Osteocyte (in vitro differentiated cells): ENCODE measurements at places on chromosomes 13 and 19. TPM values are rescaled to one million over a fixed set of nuclear protein-coding genes. Genes with fewer than 3 reads are reported as not detected.

DNA sequence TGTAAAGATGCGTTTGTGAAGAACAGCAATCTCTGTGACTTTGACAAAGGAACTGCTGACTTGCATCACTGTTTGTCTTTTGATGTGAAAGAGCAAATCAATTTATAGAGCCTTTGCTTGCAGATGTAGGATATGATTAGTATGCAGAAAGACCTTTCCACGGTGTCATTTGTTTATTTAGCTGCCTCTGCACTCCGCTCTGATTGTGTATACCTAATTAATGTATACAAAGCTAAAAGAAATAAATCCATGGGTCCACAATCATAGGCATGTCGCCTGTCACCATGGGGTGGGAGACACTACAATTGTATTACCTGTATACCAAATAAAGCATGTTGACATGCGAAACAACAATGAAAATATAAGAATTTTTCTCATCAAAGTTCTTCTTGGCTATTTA is 410.7 kb downstream of the MZT1 start:
- no peaks in the 10 kb centered on the region for H3K4me1 ChIP-seq
- DNase-seq, result no peak
- no peaks in the 10 kb centered on the region for H3K36me3 ChIP-seq
- H3K27ac ChIP-seq, result no peak overlapping the region
- H3K27me3 ChIP-seq, result peaks cover 19% of the 10 kb centered on the region

DNA sequence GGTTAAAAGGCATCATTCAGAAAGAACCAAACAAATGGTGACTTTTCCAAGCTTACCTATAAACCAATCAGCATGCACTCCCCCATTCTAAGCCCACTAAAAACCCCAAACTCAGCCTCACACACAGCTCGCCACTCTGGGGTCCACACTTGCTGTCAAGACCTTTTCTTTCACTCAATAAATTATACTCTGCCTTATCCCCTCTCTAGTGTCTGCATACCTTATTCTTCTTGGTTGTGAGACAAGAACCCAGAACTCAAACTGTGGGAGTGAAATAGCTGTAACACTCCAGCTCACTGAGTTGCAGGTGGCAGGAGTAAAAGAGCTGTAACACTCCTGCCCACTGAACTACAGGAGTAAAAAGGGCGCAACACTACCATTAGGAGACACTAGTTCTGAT is 559.0 kb downstream of the TBC1D4 start:
- no peaks in the 10 kb centered on the region for H3K4me1 ChIP-seq
- no peak overlapping the region for H3K27ac ChIP-seq
- peaks cover 2% of the 10 kb centered on the region for H3K36me3 ChIP-seq
- H3K4me3 ChIP-seq, result no peak overlapping the region
- DNase-seq, result no peak

DNA sequence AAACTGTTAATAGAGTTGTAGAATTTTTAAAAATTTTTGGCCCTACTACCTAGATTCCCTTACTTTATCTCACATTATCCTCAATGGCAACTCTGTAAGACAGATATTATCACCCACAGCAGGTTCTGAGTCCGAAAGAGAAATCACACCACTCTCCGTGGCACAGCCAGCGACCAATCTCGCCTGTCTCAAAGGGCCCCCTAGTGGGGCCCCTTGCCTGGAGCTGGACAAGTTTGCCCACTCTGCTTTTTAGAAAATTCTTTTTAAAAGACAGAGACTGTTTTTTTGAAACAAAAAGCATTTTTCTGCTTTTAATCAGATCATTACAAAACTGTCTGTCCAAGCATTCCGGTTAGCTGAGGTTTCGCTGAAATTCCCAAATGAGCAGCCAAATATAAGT is 21.7 kb downstream of the PHF11 start:
- H3K27me3 ChIP-seq, result no peaks in the 10 kb centered on the region
- DNase-seq, result no peak
- no peak overlapping the region for H3K4me3 ChIP-seq
- H3K36me3 ChIP-seq, result peaks cover 52% of the 10 kb centered on the region
- H3K4me1 ChIP-seq, result peaks cover 5% of the 10 kb centered on the region

DNA sequence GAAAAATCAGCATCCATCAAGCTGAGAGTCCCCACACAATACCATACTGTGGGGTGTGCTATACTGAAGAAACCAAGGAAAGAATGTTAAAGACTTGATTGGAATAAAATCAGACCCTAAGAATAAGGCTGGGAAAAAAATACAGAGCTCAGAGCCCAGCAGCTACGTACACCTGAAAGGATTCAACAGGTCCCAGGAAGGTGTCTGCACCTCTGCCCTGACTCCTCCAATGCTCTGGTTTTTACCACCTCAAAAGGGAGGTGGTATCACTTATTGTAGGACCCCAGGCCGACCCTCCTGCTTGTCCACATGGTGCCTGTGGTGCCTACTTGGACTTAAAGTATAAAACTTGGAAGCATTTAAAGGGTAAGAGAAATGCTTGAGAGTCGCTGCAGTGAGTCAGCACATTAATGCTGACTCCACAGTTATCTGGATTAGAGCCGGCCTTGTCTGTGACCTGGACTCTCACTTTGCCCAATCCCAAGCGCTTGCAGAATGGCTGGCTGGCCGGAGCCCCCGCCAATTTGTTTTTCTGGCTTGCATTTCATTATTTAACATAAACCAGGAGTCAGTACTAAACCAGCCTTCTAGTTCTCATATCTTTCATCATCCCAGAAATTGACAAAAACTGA is 110.1 kb downstream of the FGF14 start:
- no peak overlapping the region for H3K4me3 ChIP-seq
- H3K27ac ChIP-seq, result no peak overlapping the region
- H3K4me1 ChIP-seq, result peaks cover 10% of the 10 kb centered on the region
- H3K36me3 ChIP-seq, result no peaks in the 10 kb centered on the region

DNA sequence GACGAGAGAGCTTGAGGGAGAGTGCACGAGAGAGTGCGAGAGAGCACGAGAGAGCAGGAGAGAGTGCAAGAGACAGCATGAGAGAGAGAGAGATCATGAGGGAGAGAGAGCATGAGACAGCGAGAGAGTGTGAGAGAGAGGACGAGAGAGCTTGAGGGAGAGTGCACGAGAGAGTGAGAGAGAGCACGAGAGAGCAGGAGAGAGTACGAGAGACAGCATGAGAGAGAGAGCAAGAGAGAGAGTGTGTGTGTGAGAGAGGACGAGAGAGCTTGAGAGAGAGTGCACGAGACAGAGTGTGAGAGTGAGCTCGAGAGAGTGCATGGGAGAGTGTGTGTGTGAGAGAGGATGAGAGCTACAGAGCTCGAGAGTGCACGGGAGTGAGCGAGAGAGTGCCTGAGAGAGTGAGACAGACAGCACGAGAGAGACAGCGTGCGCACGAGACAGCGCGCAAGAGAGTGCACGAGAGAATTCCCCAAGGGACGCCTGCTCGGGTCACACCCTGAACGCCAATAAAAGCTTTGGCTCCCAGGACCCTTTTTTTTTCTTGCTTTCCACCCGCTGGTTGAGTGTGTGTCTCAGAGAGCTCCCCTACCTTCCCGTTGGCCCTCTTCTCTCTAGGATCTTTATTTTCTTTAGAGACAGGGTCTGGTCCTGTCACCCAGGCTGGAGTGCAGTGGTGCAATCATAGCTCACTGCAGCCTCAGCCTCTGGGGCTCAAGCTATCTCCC is 3.7 kb downstream of the CD70 start:
- H3K36me3 ChIP-seq, result no peaks in the 10 kb centered on the region
- H3K4me1 ChIP-seq, result peaks cover 34% of the 10 kb centered on the region
- no peak for DNase-seq
- H3K27ac ChIP-seq, result no peak overlapping the region
- peak overlapping the region; percentile 58 for H3K4me3 ChIP-seq
- H3K27me3 ChIP-seq, result peaks cover 52% of the 10 kb centered on the region

GRCh38 chr13:81568824-81569223 is 1227.9 kb upstream of the SPRY2 start:
- no peaks in the 10 kb centered on the region for H3K4me1 ChIP-seq
- no peak overlapping the region for H3K27ac ChIP-seq
- no peaks in the 10 kb centered on the region for H3K36me3 ChIP-seq
- H3K27me3 ChIP-seq, result peaks cover 3% of the 10 kb centered on the region

DNA sequence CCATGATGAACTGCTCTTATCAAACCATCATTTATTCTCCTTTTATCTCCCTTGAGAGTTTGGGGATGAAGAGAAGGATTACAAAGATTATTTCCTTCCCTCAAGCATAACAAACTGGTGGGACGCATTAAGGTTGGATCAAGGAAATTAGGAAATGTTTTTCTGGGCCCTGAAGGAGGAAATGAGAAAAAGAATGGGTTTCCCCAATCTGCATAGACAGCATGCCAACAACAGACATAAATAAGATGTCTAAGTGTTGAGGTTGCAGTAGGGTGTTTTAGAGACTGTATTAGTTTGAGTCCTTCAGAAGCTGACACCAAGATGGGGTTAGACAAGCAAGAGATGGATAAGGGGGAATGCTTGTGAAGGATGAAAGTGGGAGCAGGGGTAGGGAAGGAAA is 7.3 kb downstream of the EPSTI1 start:
- peaks cover 7% of the 10 kb centered on the region for H3K36me3 ChIP-seq
- H3K27ac ChIP-seq, result no peak overlapping the region
- H3K4me1 ChIP-seq, result peaks cover 22% of the 10 kb centered on the region
- H3K27me3 ChIP-seq, result no peaks in the 10 kb centered on the region
- DNase-seq, result no peak
- H3K4me3 ChIP-seq, result no peak overlapping the region

DNA sequence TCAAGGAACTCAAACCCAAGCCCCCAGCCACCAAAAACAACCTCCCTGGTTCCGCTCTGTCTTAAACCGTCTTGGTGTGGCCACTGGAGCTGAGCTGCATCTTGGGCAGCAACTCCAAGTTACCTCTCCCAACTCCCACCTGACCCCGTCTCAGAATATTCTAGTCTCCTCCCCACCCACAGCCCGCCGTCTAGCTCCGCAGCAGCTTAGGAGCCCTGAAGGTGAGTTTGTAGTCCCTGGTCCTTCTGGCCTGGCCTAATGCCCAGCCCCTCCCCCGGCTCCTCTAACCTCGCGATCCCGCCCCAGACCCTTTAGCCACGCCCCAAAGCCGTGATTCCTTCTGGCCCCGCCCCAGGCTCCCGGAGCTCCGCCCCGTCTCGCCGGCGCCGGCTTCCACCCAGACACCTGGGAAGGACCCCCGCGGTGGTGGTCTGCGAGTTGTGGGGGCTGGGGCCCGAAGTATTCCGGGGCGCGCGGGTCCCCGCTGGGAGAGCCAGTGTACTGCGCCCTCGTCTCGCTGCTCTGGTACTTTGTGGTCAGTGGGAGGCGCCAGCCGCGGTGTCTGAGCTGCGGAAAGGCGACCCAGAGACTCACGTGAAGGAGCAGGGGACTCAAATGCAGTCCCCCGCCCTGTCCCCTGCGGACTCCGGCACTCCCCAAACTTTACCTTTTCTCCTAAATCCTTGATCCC is 2.5 kb upstream of the LHB start:
- no peak overlapping the region for H3K27ac ChIP-seq
- peaks cover 7% of the 10 kb centered on the region for H3K36me3 ChIP-seq
- no peak for DNase-seq
- H3K4me1 ChIP-seq, result peaks cover 13% of the 10 kb centered on the region

DNA sequence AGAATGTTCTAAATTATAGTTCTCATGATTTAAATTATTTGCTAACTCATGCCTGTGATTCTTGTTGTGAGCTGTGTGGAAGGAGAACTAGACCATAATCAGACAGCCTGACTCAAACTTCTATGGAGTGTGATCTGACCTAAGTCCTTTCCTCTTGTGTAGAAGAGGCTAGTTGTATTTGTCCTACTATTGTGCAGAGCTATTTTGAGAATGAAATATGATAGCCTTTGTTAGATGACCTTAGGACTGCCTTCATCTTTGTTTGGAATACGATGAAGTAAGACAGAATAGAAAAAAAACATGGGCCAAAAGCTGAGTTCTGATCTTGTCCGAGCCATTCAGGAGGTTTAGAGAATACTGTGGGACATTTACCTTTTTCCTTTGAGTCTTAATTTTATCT is 119.4 kb downstream of the STOML3 start:
- H3K27ac ChIP-seq, result no peak overlapping the region
- no peaks in the 10 kb centered on the region for H3K4me1 ChIP-seq
- no peak overlapping the region for H3K4me3 ChIP-seq
- H3K27me3 ChIP-seq, result peaks cover 27% of the 10 kb centered on the region
- H3K36me3 ChIP-seq, result no peaks in the 10 kb centered on the region

GRCh38 chr19:19943848-19944582 is 43.3 kb downstream of the ZNF93 start:
- H3K27me3 ChIP-seq, result no peaks in the 10 kb centered on the region
- H3K4me1 ChIP-seq, result no peaks in the 10 kb centered on the region
- no peak overlapping the region for H3K4me3 ChIP-seq
- DNase-seq, result peak; percentile 60

- H3K36me3 ChIP-seq, result no peaks in the 10 kb centered on the region
- peaks cover 5% of the 10 kb centered on the region for H3K27me3 ChIP-seq
- DNase-seq, result no peak
- H3K4me1 ChIP-seq, result peaks cover 23% of the 10 kb centered on the region
Observed at GRCh38 chr13:50595196-50595595, 248.3 kb downstream of the DLEU7 start.

- peaks cover 1% of the 10 kb centered on the region for H3K4me1 ChIP-seq
- no peak overlapping the region for H3K4me3 ChIP-seq
- no peak for DNase-seq
- H3K27ac ChIP-seq, result no peak overlapping the region
- peaks cover 9% of the 10 kb centered on the region for H3K27me3 ChIP-seq
Observed at GRCh38 chr13:20923272-20923671, 20.7 kb upstream of the XPO4 start.

Gene TPTE2
- total RNA-seq, result not detected in 2 replicates

Gene CLEC17A
- not detected in 2 replicates for total RNA-seq

Gene F10
- total RNA-seq, result 1.8 and 2.0 TPM in 2 replicates

Gene GTF3A
- total RNA-seq, result 67.0 and 67.4 TPM in 2 replicates

Gene TMEM59L
- total RNA-seq, result 4.7 and 5.9 TPM in 2 replicates

Gene TMEM255B
- 0.84 and 0.89 TPM in 2 replicates for total RNA-seq

Gene TJP3
- total RNA-seq, result not detected in 2 replicates

Gene MCF2L
- total RNA-seq, result 4.3 and 5.6 TPM in 2 replicates

Gene SMIM44
- total RNA-seq, result not detected in 2 replicates

Gene LILRA1
- not detected in 2 replicates for total RNA-seq

Gene SELENOV
- not detected in 2 replicates for total RNA-seq

Gene CDADC1
- 8.4 and 11.9 TPM in 2 replicates for total RNA-seq

Gene MAG
- not detected in 2 replicates for total RNA-seq
